Bronchial epithelial cell (primary cell): ENCODE measurements at places on chromosomes 16 and 17.

- no peak for DNase-seq
Measured at GRCh38 chr16:55421226-55421625, 57.8 kb upstream of the MMP2 start.

- DNase-seq: no peak
Measured at GRCh38 chr17:47704736-47705135, 10.8 kb downstream of the TBKBP1 start.

DNA sequence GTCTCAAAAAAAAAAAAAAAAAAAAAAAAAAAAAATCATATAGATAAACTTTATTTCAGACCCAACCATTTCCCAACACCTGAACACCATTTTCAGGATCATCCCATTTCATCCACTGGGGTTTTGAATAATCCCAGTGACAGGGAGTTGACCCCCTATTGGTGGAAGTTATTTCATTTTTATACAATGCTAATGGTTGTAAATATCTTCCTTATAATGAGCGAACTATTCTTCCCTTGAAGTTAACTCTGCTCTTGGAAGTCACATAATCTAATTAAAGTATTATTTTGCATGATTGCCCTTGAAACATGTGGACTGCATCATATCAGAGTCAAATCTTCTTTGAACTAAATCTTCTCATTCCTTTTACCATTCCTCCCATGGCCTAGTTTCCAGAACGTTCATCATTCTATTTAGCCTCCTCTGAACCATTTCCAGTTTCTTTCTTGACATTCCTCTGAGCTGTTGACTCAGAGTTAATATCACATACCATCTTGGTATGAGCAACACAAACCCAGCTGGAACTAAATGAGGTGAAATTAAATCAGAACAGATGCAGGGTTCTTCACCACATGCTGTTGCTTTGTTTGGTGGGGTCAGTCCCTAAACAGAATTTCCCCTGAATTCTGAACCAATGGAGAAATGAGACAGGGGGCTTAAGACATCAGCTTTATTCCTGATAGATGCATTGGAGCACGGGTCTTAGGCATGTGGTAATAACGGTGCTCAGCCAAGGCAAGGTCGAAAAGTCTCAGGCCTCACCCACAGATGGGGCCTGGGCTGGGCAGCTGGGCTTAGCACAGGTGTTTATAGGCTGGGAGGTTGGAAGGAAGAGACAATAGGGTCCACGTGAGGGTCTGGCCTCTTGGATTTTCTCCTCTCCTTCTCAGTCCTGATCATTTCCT lies 8.9 kb downstream of the HSD17B2 start:
- DNase-seq: peak; percentile 63

DNA sequence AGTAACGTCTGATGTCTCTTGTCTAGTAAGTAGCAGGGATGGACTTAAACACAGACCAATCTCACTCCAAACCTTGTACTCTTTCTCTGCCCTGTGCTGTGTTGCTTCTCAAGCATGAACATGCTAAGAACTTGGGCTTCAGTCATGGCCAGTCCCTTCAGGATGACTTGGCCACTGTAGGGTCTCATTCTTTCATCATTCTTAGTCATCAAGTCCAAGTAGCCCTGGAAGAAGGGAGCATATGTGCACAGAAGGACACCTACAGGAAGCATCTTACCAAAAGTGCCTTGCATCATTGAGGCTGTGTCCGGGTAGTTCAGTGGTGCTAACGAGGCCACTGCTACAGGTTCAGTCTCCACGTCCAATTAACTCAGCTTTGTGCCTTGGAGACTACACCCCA lies 80.7 kb downstream of the CDK5R1 start:
- peak; percentile 52 for DNase-seq

GRCh38 chr17:48499735-48500434 lies 30.9 kb downstream of the HOXB1 start:
- no peak for DNase-seq

- no peak for DNase-seq
Measured at GRCh38 chr16:1938316-1938715, 4.7 kb downstream of the MSRB1 start.

DNA sequence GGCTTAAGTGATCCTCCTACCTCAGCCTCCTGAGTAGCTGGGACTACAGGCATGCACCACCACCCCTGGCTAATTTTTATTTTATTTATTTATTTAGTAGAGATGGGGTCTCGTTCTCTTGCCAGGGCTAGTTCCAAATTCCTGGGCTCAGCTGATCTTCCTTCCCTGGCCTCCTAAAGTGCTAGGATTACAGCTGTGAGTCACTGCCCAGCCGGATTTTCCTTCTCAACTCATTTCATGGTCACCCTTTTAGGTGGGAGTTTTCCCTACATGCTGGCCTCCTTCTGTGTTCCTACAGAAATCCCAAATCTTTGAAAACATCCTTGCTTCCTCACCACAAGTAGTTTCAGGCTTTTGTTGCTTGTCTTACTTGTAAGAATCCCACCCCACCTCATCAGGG lies 102.1 kb upstream of the SIAH1 start:
- DNase-seq: peak; percentile 70

GRCh38 chr17:62075308-62075815 lies 10.3 kb upstream of the MED13 start:
- DNase-seq: no peak

GRCh38 chr17:41617698-41618097 lies 5.1 kb upstream of the KRT16 start:
- peak; percentile 83 for DNase-seq

DNA sequence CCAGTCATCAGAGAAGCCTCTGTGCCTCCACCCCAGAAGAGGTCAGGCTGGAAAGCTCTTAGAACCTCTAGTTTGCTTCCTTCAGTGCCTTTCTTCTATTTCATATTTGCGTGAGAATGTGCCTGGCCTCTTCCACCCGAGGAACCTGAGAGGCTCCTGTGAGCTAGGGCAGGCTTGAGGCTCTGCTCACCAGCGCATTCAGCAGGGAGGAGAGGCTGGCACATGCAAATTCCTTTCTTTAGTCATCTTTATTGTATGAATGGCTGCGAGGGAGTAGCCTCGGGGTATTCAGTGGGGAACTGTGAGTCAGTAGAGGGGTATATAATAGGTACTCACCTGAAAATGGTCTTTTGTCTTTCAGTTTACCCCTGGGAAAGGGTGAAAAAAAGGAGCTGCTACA lies 268.3 kb downstream of the ABCC12 start:
- DNase-seq: peak; percentile 87

DNA sequence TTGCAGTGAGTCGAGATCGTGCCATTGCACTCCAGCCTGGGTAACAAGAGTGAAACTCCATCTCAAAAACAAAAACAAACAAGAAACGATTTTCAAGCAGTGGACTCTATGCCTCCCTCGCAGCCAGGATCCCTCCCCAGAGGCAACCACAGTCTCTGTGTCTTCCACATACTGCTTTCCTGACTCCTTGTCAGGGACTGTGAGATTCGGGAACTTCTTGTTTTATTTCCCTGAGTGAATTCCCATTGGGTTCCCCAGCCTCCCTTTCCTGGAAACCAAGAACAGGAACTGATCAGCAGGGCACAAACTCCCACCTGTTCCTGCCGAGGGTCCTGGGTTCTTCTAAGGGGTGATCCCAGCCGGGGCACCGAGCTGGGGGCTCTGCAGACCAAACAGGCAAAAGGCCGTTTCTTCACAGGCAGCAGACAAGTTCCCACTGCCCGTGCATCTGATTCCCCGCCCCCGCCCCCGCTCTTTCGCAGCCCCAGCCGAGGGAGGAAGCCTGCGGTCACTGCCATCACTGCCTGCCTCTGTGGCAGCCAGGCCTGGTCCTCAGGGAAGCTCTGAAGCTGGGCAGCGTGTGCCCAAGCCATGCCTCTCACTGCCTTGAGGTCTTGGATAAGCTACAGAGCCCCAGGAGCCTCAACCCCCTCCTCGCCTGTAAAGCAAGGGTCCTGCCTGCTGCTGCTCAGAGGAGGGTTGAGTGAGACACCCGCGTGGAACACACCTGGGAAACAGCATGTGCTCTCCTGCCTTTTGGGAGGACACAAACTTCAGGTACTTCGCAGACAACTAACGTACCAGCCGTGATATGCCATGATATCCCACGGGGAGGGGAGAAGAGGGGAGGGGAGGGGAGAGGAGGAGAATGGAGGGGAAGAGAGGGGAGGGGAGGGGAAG lies 5.5 kb upstream of the PIEZO1 start:
- DNase-seq: no peak

GRCh38 chr17:8868529-8868951 lies 1.1 kb upstream of the PIK3R6 start:
- no peak for DNase-seq

DNA sequence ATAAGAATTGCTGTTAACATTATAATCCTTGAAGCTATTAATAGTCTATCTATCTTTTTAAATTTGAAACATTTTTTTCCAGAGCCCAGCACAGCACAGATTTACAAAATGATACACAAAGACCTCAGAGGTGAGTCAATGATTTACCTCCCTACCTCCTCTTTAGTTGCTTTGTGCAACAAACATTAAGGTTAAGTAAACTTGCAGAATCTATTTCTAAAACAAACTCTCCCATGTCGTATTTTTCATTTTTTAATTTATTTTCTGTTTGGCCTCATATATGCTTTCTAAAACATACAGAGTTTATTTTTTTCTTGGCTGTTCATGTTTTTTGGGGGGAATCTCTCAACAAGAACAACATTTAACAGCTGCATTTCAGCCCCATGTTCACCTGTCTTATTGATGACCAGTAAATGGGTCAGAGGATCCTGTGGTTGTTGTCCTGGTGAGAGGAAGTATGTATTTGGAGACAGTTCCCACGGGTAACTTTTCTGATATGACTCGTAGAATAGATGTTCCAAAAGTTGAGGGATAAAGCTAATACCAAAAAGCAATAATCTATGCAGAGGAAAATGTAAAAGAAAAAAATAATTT lies 42.6 kb downstream of the ABCA9 start:
- DNase-seq: no peak

DNA sequence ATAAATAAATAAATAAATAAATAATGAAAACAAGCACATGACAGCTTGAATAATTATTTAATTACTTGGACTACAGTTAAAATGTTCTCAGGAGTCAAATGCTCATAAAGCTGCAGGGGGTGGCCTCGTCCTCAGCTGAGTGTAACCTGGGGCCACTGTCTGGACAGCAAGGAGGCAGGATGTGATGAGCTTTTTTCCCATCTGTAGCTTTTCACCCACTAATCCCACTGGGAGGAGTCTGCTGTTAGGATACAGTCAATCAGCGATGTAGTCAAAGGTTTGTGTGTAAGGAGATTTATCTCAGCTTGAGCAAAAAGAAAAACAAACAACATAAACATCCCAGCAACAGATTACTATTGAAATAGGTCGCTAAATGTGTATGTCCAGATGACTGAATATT lies 22.5 kb downstream of the ZCCHC14 start:
- no peak for DNase-seq

- DNase-seq: no peak
Measured at GRCh38 chr17:8963647-8964258, 1.8 kb downstream of the PIK3R5 start.

- DNase-seq: no peak
Measured at GRCh38 chr17:17564896-17565295, 26.6 kb downstream of the PEMT start.

DNA sequence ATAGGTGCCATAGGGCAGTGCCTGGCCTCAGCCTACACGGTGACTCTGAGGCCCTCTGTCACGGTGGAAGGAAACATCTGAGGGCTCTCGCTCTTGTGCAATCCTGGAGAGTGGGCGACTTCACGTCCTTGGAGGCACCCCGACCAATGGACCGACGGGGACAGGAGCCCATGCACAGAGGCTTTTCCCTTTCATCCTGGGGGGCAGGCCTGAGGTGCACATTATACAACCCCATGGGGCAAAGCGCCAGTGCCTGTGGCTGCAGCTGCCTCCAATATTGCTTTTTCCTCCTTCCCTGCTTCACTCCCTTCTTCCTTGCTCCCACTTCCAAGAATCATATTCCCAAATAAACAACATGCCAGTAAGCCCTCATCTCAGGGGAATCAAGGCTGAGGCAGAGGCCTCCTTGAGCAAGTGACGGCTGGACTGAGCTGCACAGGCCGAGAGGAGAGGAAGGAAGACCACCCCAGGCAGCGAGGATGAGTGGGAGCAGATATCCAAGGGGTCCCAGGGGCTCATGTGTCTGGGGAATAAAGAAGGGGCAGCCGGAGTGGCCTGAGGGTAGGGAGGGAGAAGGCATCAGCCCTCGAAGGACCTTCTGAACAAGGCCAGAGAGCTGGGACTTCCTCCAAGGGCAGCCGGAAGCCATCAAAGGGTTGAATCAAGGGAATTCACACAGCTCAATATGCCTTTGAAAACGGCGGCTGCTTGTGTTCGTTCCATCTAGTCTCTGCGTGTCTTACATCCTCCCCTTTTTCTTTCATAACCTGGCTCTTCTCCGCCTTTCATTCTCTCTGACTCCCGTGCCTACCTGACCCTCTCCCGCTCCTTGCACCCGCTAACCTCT lies 42.6 kb upstream of the RPL38 start:
- no peak for DNase-seq

- no peak for DNase-seq
Measured at GRCh38 chr16:28130099-28131088, 66.9 kb upstream of the GSG1L start.

GRCh38 chr17:34221411-34221810 lies 33.7 kb upstream of the CCL2 start:
- no peak for DNase-seq

GRCh38 chr16:69762814-69763598 lies 874 bp downstream of the WWP2 start:
- peak; percentile 46 for DNase-seq

- DNase-seq: no peak
Measured at GRCh38 chr17:43365356-43365755, 33.4 kb upstream of the ARL4D start.

DNA sequence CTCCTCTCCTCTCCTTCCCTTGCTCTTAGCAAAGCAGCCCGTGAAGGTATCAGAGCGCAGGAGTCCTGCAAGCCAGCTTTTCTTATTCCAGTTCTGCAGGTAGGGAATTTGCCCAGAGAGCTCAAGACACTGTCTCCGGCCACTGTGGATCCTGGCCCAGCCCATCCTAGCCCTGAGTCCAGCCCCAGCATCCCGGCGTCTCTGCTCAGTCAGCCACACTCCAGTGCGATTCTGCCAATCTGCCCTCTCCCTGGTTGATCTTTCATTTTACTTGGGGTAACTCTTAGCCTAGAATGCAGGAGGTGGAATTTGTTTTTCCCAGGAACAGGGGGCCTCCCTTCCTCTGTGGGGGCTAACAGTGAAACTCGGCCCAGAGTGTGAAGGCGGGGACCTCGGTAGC lies 176.9 kb upstream of the GSE1 start:
- DNase-seq: no peak

DNA sequence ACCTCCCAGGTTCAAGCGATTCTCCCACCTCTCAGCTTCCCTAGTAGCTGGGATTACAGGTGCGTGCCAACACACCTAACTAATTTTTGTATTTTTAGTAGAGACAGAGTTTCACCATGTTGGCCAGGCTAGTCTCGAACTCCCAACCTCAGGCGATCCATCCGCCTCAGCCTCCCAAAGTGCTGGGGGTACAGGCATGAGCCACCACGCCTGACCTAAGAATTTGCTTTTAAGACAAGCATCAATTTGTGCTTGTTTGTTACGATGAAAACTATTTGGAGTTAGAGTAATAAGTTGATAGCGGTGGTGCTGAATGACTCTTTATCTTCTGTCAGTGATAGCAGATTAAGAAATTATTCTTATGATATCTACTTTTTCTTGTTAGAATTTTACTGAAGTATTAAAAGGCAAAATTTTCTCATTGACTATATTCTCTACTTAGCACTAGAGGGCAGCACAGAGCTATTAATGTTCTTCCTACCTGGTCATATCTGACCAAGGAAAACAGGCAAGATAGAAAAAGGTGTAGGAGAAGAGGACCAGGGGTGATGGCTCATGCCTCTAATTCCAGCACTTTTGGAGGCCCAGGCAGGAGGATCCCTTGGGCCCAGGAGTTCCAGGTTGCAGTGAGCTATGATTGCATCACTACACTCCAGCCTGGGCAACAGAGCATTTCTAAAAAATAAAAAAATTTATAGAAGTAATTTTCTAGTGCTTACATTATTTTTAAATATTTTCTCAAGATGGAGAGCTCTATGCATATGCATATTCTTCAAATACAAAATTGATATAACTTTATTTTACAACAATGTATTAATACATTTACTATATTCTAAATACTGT lies 24.5 kb downstream of the STXBP4 start:
- DNase-seq: peak; percentile 45
